ENCODE measurements at places on chromosomes 16 and 17.

GRCh38 chr16:2019921-2020831 is 591 bp downstream of the NPW start:
- DNase-seq = no peak

- DNase-seq = no peak
Observed at GRCh38 chr17:29168079-29168758, 12.0 kb downstream of the MYO18A start.

DNA sequence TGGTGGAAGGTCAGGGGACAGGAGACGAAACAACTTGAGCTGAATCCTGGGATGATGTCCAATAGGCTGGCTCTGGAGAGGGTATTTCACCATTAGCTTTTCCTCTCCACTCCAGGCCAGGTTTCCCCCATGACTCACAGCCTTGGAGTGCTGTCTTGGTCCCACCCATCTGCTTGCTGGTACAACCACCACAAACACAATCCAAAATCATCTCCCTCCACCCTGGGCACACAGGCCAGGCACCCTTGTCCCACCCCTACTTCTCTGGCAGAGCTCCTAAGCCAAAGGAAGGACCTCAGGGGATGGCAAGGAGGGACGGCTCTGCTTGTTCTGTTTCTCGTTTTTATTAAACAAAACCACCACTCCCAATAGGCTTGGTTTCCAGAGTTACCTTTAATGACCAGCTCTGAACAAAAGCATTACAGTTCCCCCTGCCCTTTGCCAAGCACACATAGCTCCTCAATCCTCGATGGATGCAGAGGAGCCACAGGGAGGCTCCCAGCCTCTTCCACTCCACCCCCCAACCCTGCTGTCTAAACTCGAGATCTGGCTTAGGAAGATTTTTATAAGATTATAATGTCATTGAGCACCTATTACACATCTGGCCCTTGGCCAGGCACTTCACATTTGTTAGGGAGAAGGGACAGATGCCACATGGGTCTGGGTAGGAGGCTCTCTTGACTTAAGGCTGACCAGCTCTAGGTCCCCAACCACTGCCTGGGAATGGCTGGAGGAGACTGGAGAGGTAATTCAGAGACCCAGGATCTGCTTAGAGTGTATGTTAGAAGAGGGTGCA is 13.3 kb downstream of the CAVIN1 start:
- no peak for DNase-seq

- DNase-seq = no peak
Observed at GRCh38 chr17:19269641-19270040, 32.5 kb downstream of the EPN2 start.

DNA sequence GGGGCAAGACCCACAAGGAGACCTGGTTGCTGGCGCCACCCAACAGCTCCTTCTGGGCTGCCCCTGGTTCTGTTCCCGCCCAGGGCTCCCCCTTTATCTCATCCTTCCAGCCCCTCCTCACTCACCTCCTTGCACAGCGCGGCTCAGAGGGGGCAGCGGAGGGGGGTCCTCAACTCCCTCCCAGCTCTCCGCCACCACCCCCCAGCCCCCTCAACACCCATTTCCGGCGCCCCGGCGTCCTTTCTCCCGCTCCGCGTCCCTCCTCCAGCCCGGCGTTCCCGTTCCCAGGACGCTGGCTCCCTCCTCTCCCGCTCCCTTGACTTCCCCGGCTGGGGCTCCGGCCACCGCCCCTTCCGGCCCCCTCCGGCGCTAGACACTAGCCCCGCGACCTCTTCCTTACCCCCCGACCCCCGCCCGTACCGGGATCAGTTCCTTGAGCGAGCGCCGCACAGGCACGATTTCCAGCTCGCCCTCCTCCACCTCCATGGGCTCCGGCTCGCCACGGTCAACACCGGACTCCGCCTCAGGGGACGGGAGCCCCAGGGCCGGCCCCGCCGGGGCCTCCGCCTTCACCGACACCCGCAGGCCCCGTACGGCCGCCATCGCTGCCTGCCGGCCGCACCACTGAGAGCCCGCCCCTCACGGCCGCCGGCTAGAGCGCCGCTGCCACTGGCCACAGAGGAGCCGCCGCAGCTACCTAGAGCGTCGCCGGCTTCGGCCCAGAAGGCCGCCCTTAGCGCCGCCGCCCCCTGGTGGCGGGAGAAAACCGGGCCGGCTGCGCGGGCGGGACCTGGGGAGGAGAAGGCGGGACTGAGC is at the start of gene NCBP3:
Gene NCBP3, minus strand, starts transcription at position 626 of the 816 bp plus-strand sequence. Its CDS starts 23 bp downstream, at position 603.
- peak; percentile 87 for DNase-seq

DNA sequence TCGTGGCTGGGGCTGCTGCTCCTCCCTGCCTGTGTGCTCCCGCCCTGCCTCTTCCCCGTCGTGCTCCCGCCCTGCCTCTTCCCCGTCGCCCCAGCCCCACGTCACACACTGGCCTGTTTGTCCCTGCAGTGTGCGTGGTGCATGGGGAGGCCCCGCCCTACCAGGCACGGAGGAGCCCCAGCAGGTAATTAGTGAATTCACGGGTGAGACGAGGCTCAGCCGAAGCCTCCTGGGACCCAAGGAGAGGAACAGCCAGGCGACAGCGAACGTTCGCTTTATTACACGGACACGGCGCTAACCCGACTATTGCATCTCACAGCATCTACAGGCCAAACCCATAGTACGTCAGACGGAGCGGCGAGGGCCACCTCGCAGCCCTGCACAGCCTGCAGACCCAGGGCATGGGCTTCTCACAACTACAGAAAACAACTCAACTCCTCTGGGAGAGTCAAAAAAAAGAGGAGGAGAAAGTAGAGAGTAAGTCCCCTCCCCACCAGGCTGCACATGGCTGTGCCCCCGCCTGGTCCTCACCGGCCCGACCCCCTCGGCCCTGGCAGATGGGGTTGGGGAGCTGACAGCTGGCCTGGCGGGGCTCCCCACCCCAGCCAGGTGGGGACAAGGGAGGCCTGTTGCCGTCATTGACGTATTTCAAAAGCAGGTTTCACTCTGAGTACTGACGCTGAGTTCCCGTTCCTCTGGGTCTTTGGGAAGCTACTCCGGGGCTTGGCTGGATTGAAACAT is 4.3 kb upstream of the PABPN1L start:
- DNase-seq = peak; percentile 40

- no peak for DNase-seq
Observed at GRCh38 chr17:60754057-60754604, 76.5 kb downstream of the BCAS3 start.

DNA sequence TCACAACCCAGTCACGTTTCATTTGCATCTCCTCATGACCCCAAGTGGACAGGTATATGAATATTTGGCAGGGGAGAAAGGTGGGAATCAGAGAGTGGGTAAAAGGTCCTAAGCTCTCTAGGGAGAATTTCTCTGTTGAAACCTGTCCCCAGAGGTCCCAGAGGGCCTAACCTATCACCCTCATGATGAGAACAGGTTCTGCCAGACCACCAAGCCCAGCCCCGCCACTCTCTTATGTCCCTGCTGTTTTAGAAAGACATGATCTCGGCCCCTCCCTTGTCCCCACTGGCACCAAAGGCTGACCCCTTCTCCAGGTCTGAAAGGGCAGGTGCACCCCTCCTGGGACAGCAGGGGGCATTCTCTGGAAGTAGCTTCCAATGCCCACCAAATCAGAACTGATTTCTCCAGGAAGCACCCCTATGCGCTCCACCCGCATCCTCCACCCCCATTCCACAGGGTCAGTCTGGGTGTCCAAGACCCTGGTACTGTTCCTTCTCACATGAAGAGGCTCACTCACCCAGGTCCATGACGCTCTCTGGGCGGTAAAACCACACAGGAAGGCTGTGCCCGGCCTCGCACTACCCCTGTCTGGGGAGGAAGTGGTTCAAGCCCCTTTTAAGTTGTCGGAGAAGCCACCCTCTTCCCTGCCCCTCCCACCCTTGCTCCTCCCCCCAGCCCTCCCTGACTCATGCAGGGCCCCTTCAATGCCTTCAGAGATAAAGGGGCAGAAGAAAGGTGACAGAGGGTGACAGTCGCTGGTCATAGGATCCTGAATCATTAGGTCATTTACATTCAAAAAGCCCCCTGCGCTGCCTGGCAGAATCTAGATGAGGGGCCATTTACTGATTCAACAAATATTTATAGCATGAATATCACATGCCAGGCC is at the start of gene CCR7:
Gene CCR7, minus strand, starts transcription at position 590 of the 886 bp plus-strand sequence. Its CDS starts 63 bp downstream, at position 527.
- no peak for DNase-seq

DNA sequence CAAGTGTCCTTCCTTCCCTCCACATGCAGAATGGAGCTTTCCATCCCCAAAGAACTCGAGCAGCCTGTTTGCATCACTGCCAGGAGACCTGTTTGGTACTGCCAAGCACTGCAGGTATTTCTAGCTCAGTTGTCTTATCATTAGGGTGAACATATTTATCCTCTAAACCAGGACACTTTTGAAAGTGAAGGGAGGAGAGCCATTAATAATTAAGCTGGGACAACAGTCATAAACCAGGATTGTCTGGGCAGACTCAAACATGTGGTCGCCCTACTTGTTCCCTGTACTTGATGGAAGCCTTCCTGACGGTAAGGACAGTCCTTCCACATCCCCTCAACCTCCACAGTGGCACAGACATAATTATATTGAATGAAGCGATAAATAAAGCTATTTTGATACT is 67.4 kb downstream of the PRKCA start:
- no peak for DNase-seq

- DNase-seq = no peak
Observed at GRCh38 chr16:75727221-75727620, 931 bp upstream of the CPHXL start.

GRCh38 chr16:58243528-58244004 is 45.7 kb upstream of the CSNK2A2 start:
- DNase-seq = peak; percentile 81

Measured in NAMALWA (cell line).